ENCODE measurements at places on chromosomes 2 and 18.

- DNase-seq = no peak
Measured at GRCh38 chr18:48390641-48391040, 18.5 kb downstream of the ZBTB7C start.

GRCh38 chr2:206353685-206354084 is 79.2 kb downstream of the ZDBF2 start:
- DNase-seq = no peak

GRCh38 chr2:102000813-102001766 is 9.3 kb downstream of the IL1R2 start:
- DNase-seq = no peak

DNA sequence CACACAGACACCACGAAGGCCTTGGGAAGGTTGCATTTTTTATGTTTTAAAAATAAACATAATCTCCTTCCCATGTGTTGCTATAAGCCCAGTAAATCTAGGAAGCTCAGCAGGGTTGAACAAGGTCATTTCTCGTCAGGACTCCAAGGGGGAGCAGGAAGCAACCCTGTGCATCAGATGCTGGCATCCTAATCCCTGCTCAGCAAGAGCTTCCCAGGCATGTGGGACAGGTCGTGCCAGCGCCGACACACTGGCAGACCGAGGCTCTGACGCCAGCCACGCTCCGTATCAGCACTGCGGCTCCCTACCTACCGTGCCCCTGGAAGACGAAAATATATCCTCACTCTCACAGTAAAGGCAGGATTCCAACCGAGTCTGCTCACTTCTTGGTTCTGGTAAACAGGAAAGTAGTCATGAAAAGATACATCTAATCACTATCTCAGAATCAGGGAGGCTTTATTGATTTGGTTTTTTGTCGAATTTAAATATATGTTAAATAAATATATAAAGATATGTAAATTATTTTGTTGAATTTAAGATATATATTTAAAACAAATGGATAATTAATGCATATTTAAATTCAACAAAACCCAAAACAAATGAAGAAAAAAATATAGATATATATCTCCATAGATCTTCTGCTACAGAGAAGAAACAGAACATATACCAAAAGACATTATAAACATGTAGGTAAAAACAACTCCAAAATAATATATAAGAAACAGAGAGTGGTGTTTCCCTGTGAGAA is 61.4 kb downstream of the TXNL1 start:
- no peak for DNase-seq

DNA sequence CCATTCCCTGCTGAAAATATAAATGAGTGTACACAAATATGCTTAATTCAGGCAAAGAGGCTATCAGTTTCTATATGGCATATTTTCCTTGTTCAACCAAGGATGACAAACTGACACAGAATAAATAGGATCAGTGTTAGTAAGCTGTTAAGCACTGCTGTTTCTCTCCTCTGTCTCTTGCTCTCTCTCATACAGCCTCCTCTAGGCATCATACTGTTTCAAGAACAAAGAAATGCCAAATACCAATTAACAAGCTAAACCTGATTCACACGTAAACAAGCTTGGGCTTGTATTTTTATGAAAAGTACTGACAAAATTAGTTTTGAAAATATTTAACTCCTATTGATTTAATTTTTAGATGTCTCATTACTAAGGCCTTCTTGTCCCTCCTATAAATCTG is 1027.2 kb upstream of the ACVR2A start:
- DNase-seq = no peak

- no peak for DNase-seq
Measured at GRCh38 chr2:7454592-7454991, 537.4 kb downstream of the RNF144A start.

DNA sequence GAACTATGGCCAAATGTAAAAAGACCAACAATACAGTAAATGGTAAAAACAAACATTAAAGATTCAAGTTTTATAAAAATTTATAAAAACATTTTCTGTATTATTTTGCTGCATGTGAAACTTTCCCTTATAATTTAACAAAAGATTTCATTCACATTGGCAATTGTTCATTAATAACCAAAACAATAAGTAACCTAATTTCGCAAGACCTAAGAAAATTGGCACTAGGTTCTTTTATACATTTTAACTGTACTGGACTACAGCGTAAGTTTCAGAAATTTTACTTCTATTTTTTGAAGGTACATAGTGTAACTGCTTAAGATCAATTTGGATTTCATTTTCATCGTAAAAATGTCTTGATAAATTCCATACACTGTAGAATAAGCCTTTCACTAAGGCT is 77.2 kb downstream of the FANCL start:
- DNase-seq = no peak

DNA sequence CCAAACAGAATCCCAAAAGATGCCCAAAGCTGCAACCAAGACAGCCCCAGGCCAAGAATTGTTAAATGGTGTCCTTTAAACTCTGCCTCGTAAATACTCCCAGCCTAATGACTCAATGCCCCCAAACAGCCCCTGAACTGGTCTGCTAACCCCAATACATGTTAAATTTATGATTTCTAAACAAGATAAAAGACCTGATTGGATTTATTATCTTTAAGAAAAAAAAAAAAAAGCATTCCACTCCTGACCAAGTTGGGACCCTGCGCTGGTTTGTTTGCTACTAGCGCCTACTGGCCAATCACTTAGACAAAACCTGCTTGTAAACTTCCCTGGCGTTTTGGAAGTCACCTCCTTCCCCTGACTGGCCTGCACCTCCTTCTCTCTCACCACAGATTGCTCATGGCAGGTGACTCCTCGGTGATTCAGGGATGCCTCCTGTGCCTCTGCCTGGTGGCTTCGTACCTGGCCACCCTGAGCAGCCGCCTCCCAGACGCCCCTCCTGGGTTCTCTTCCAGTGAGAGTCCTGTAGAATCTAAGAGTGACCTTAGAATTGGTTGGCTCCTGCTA is 121.3 kb downstream of the BCL11A start:
- DNase-seq = no peak

DNA sequence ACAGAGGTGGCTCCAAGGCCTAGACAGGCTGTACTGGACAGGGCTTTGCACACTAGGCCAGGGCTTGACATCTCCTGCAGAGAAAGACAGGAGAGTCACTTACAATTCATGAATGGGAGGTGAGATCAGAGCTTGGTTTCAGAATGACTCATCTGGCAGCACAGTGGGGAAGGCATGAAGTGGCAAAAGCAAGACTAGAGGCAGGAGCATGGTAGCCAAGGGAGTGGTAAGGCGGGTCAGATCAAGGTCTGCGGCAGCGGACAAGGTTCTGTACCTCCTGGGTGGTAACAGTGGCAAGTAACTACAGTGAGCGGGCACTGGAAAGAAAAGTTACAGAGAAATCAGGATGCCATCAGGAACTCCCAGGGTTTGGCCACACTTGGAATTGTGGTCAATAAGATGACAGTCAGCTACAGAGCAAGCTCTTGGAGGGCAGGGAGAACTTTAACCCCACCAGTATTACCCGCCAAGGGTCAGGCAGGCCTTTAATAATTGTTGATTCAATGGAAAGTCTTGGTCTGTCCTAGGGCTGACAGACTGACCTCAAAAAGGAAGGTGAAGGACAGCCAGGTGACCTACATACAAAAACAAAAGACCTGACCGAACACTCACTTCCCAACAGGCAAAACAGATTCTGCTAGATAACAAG is 5.7 kb downstream of the MCFD2 start:
- DNase-seq = peak; percentile 3

DNA sequence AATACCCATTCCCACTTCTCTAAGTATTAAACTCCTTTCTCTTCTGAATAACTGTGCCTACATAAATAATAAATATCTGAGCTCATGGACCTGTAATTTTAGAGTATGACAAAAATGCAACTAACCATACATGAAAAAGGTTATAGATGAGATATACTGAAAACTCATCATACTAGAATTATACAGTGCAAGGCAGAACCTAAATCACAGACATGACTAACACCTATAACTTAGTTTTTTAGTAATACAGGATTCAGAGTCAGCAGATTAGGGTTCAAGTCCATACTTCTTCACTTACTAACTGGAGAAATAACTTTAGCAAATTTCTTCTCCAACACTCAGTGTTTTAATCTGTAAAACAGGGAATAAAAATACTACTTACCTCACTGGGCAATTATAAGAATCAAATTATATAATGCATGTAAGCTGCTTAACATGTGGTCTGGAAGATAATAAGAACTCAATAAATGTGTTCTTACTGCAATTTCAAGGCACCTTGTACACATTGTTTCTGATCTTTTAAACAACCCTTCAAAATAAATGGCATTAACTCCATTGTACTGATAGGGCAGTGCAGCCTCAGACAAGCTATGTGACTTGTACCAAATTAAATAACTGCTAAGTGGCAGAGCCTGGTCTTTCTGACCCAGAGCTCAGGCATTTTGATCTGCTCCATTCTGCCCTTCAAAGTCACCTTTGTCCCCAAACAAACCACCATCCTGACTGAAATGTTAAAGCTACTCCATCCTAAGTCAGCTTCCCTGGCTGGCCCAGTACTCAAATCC is 39.6 kb upstream of the KLF7 start:
- DNase-seq = no peak

DNA sequence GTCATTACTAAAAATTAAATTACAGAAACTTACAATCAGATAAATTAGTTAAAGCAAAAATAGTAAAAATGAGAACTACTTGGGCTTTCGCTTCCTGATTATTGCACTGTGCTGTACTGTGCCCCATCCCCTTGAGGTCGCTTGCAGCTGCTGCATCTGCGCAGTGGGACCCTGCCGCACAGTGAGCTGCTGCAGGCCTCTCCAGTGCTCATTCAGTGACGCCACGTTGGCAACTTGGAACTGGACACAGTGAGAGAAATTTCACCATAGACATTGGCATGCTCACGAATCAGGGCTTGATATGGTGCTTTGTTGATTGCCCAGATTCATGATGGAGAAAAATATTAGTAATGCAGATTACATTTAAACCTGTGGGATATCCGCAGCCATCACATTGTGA is 290.8 kb upstream of the MYT1L start:
- no peak for DNase-seq

- no peak for DNase-seq
Measured at GRCh38 chr2:240650254-240650965, 25.1 kb downstream of the GPR35 start.

GRCh38 chr2:101204400-101205115 is 48.1 kb upstream of the CNOT11 start:
- DNase-seq = no peak

DNA sequence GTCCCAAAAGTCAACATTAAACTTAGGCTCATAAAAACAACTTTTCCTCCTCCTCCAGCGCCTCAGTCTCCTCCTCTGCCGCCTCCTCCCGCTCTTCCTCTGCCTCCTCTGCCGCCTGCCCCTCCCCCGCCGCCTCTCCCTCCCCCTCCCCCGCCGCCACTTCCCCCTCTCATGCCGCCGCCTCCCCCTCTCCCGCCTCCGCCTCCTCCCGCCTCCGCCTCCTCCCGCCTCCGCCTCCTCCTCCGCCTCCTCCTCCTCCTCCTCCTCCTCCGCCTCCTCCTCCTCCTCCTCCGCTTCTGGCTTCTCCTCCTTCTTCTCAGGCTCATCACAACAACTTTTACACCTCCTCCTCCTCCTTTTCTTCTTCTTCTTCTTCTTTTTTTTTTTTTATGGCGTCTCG is 599.9 kb downstream of the TMEM182 start:
- no peak for DNase-seq

- no peak for DNase-seq
Measured at GRCh38 chr2:27664154-27664574, 475 bp downstream of the SLC4A1AP start.

GRCh38 chr18:78587096-78587495 is 392.5 kb upstream of the SALL3 start:
- no peak for DNase-seq

DNA sequence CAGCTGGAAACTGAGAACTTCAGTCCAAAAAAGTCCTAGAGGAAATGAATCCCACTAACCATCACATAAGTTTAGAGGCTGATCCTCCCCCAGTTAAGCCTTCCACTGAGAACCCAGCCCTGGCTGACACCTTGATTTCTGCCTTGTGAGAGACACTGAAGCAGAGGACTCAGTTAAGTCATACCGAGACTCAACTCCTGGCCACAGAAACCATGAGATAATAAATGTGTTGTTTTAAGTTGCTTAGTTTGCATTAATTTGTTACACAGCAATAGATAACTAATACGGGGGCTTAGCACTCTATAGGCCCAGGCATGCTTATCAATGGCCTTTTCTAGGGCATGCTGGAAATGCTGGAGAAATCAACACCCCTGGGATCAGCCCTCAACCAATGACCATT is 3.4 kb upstream of the ADD2 start:
- no peak for DNase-seq

GRCh38 chr2:39919511-39920306 is 140.7 kb upstream of the THUMPD2 start:
- DNase-seq = no peak

- DNase-seq = no peak
Measured at GRCh38 chr2:96396095-96396494, 60.5 kb downstream of the NCAPH start.

GRCh38 chr18:35842536-35842935 is 129.9 kb upstream of the RMP24 start:
- no peak for DNase-seq

DNA sequence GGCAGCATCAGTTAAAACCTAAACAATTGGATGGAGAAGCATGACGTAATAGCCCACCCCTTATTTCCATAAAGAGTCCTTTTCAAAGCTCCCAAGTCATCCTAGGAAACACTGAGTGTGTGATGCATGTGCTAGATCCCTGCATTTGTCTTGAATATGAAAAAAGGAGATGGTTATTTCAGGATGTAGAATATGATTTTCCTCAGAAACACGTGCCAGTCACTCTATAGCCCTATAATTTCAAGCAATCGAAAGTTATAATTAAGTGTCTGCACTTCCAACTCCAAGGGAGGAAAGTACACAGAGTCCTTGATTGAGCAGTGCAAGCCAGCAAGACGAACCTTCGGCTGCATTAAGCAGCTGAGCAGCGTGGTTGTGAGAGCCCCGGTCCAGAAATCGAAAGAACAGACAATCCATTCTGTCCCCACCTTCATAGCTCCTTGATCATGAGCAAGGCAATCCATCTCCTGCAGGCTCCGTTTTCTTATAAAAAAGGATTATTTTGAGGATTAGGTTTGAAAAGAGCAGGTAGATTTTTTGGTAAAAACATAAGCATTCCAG is 287.7 kb downstream of the FBXO15 start:
- no peak for DNase-seq
